Activated naive CD4-positive, alpha-beta T cell treated with anti-CD3 and anti-CD28 coated beads for 36 hours (primary cell): ENCODE measurements at places on chromosomes 2 and 18.

- DNase-seq: no peak
These were observed 109.9 kb downstream of the SLC4A3 start for GRCh38 chr2:219737270-219737691.

DNA sequence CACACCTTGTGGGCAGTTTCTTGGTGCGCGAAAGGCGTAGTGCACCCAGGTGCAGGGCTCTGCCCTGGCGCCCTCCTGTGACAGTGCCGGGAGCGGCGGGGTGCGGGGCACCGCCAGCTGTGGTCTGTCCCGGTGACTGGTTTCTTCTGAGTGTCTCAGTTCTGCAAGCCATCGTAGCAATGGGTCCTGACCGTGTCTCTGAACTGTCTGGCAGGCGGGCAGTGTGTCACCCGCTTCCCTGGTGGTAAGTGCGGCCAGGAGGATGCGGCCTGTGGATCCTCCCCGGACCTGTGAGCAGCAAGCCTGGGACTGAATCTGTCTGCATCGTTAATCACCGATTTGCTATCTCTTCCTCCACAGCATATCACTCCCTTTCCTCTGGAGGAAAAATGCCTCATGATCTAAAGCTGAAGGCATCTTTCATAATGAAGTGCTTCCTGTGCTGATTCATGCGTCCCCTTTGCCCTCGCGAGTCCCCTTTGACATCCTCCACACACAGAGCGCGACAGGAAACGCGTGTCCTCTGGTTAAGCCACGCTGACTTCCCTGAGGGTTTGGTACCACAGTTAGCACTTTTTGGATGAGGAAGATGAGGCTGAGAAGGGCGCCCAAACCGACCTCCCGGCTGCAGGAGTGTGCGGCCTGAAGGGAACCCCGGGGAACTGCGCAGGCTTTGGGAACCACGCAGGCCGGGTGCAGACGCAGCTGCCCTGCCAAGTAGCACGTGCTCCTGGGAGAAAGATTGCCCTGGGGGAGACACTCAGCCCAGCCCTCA is 416.0 kb upstream of the HS6ST1 start:
- DNase-seq: peak; percentile 41

DNA sequence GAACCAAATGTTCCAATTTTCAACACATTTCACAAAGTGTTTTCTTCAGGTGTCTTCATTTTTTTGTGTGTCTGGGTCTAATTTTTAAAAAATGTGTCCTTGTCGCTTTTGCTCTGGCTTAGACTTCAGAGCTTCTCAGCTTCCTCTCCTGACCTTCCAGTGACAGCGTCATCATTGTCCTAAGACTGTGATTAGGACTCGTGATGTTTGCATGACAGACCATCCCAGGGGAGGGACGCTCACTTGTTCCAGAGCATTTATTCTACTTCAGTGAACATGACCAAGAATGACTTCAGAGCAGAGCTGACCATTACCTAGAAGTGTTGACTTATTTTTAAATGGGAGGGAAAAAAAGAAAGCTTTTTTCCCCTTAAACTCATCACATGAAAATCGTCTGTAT is 591.9 kb downstream of the IRS1 start:
- no peak for DNase-seq

DNA sequence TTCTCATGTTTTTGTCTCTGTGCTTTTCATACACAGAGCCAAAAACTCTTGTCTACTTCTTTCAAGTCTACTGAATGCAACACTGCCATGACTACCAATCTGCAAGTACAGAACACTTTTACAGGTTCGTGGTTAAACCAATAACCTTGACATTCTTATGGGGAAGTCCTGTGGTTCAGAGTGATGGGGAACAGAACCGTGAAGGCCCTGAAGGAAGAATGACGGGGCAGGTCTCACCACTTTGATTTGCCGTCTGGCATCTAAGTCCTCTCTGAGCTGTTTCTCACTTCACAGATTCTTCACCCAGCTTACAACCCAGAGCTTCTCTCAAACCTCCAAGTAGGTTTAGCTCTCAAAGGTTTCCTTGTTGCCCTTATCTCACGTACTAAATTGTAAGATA is 117.5 kb upstream of the SNTG2 start:
- peak; percentile 12 for DNase-seq

DNA sequence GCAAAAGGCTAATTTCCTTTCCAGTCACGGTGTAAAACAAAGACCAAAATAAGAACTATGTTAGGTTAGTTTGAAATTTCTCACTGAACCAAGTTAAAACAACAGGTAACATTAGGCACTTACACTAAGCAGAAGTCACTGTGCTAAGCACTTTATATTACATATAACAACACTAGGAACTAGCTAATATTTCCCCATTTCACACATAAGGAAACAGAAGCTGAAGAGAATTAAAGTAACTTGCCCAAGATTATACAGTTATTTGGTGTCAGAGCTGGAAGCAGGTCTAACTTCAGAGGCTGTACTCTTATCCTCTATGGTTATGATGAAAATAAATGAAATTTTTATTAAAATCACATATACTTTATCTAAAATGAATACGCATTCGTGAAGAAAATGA is 5.9 kb downstream of the ITSN2 start:
- DNase-seq: no peak

DNA sequence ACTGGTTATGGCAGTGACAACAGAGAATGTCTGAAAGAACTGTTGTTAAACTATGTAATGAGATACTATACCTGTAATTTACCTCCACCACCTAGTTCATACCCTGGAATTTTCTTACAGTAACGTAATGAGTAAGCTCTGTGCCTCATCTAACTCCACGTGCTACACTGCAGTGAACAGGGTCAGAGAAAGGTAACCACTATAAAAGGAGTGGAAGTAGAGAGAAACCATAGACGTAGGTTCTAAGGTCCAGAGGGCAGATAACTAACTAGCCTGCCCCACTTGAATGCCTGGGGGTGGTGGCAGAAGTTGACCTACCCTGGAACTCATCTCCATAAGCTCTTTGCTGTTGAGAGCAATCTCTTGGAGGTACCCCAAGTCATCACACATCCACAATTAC is 32.0 kb upstream of the B4GALT6 start:
- DNase-seq: no peak
